Aorta (tissue), 5 donors: ENCODE measurements at places on chromosomes 7 and 10. TPM values are rescaled to one million over a fixed set of nuclear protein-coding genes. Genes with fewer than 3 reads are reported as not detected.

- no peak for DNase-seq
Observed at GRCh38 chr10:110617425-110618229, 26.5 kb upstream of the RBM20 start.

DNA sequence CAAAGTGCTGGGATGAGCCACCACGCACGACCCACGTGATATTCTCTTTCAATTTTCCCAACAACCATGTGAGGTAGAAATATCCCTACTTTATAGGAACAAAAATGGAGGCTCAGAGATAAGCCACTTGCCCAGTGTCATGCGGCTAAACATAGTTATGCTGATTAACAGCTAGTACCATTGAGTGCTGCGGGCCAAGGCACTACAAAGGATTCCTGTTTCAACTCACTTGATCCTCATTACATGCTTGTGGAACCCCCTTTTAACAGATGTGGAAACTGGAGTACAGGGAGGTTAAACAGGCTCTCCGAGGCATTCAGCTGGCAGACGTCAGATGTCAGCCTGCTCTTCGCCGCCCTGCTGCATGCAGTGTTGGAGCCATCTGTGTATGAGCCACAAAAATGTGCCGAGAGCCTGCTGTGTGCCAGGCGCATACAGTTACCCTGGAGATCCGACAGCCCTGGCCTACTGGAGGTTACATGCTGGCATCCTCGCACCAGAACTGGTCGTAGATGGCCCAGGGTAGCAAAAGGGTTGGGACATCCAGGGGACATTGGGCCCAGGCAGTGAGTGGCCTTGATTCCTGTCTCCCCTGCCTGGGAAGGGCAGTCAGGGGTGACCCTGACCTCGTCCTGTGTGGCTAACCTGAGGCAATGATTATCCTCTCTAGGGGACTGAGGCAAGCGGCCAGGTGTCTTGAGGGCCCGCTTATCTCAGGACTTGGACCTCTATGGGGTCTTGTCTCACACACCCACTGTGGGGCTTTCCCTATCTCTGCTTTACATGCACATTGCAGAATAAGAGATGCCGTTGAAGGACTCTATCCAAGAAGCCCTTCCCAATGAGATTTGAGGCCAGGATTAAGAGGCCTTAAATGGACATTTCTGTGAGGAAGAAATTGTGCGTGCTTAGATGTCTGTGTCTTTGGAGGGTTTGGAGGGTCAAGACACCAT, 18.5 kb upstream of the SRGN start:
- DNase-seq: no peak

GRCh38 chr10:69801434-69802315, at the start of gene COL13A1:
Gene COL13A1 (plus strand): TSS chr10:69801906. CDS start chr10:69802424, 518 bp downstream.
- DNase-seq: peak; percentile 74

UNCX gene
- not detected for total RNA-seq

DNA sequence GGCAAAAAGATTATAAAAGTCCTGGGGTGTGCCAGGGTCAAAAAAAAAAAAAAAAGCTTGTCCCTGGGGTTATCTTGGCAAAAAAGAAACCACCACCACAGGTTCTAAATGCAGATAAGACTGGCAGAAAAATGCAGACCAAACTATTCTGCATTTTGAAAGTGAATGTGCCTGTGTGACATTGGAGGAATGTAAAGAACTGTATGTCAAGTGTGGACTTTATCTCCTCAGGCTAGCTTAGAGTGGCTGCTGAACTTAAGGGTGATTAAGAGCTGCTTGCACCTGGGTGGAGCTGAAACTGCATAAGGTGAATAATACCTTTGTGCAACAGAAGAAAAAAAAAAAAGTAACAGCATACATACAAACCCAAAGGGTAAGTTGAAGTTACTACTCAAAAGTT, 1.3 kb upstream of the NAPEPLD start:
- no peak for DNase-seq
